Activated T-helper 17 cell treated with anti-CD3 and anti-CD28 coated beads, Interleukin-2, amount 50 U/mL, for 72 hours (primary cell): ENCODE measurements at places on chromosomes 4 and X. TPM values are rescaled to one million over a fixed set of nuclear protein-coding genes. Genes with fewer than 3 reads are reported as not detected.

RHOXF2 gene
- total RNA-seq, result not detected

CENPI gene
- total RNA-seq, result 28.1 TPM

TREX2 gene
- total RNA-seq, result 2.5 TPM

ERVMER34-1 gene
- total RNA-seq, result 0.09 TPM

C4orf51 gene
- not detected for total RNA-seq

GAGE1 gene
- not detected for total RNA-seq

APOOL gene
- total RNA-seq, result 14.8 TPM

EMCN gene
- not detected for total RNA-seq

NWD2 gene
- total RNA-seq, result not detected

GPR82 gene
- total RNA-seq, result not detected

RNF4 gene
- total RNA-seq, result 97.1 TPM

RGS12 gene
- 9.2 TPM for total RNA-seq

S100P gene
- total RNA-seq, result 2.5 TPM

SLC25A53 gene
- total RNA-seq, result 8.7 TPM

SH3TC1 gene
- total RNA-seq, result 23.1 TPM

ENAM gene
- total RNA-seq, result not detected

CTAG1A gene
- not detected for total RNA-seq

PCDH19 gene
- total RNA-seq, result not detected

PNMA5 gene
- total RNA-seq, result 0.17 TPM

EVC2 gene
- total RNA-seq, result 4.0 TPM

CSAG3 gene
- 0.32 TPM for total RNA-seq

RHOXF2B gene
- not detected for total RNA-seq

FGF2 gene
- 0.32 TPM for total RNA-seq

HERC5 gene
- total RNA-seq, result 26.1 TPM

PDGFC gene
- not detected for total RNA-seq

ADGRL3 gene
- not detected for total RNA-seq

C4orf54 gene
- total RNA-seq, result not detected

EXOC1L gene
- total RNA-seq, result not detected

ATP2B3 gene
- total RNA-seq, result not detected

ENOPH1 gene
- 48.0 TPM for total RNA-seq

SSX2B gene
- not detected for total RNA-seq
